ENCODE measurements at places on chromosomes 12 and 14.
A peak's percentile ranks its signal among the peaks of the same experiment; 100 is the strongest.

DNA sequence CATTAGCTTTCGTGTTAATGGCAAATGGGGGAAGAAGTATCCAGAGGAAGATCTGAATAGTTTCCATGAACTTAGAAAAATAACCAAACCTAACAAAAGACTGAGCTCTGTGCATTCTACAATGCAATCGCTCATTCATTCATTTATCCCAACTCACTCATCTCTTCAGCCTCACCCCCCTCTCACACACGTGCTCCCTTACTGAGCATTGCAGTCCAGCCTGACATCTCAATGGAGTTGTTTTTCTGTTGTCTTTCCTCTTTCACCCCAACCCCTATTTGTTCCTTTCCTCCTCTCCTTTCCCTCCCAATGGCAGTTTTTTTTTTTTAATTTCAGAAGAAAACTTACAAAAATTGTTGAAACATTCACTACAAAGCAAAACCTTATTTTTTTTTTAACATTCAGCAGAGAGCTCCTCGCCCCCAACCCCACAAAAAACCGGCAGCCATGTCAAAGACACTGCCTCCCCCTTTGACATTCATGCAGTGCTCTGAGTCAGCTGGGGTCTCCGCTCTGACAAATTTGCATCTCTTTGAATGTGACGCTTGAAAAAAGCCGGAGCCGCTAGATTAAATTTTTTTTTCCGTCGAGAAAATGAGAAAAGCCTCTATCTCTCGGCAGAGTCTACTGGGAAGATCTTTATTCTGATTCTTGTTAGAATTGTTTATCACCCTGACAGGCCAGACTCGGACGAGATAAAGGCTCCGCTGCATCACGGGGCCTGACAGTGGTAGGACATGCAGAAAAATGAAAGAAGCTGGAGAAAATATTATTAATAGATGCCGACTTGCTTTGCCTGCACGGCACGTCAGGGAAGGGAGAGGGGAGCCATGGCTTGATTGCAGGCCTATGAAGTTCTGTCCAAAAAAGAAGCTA, 775.6 kb downstream of the VRK1 start:
- no peak for DNase-seq

DNA sequence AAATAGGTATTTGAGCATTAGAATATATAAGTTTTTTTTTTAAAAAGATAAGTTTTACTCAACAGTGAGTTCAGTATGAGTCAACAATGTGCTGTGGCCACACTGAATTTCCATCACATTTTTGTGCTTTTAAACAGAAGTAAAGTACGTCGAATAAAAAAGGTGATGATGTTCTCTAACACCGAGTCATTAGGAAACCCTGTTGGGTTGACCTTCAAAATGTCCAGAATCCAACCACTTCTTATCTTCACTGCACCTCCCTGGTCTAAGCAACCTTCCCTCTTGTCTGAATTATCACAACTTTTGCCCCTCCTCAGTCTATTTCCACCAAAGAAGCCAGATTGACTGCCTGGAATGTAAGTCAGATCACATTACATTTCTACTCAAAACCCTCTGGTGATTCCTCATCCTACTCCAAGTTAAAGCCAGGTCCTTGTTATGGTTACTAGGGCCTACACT, 43.0 kb upstream of the SYCP3 start:
- DNase-seq, result peak; percentile 77

DNA sequence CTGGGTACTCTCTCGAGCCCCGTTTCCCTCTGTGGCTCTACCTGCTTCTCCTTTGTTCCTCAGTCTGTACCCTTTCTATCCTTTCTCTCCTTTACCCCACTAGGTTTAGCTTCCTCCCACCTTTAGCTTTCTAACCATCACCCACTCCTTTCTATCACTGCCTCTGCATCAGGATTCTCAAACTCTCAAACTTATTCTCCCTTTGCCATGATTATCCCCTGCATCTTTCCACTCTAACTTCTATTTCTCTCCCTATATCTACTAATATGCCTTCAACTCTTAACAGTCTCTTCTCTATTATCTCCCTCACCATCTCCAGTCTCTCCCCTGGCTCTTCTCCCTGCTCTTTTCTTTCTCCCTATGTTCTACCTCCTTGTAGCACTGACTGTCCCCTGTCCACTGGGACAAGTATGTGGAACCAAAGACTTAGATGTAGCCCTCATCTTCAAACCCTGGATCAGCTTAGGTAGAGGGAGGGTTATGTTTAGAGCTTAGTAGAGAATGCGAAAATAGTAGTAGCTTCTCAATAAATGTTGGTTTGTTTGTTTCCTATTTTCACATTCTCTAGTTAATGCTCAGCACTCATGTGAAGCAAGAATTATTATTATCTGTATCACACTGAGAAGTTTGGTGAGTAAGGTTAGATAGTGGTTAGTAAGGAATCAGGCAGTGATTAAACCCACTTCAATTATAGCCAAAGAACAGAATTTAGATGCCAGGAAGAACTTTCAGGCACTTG, 3.4 kb downstream of the GDF11 start:
- peak; percentile 53 for DNase-seq

- no peak for DNase-seq
Measured at GRCh38 chr14:56858422-56858821, 48.1 kb upstream of the OTX2 start.

DNA sequence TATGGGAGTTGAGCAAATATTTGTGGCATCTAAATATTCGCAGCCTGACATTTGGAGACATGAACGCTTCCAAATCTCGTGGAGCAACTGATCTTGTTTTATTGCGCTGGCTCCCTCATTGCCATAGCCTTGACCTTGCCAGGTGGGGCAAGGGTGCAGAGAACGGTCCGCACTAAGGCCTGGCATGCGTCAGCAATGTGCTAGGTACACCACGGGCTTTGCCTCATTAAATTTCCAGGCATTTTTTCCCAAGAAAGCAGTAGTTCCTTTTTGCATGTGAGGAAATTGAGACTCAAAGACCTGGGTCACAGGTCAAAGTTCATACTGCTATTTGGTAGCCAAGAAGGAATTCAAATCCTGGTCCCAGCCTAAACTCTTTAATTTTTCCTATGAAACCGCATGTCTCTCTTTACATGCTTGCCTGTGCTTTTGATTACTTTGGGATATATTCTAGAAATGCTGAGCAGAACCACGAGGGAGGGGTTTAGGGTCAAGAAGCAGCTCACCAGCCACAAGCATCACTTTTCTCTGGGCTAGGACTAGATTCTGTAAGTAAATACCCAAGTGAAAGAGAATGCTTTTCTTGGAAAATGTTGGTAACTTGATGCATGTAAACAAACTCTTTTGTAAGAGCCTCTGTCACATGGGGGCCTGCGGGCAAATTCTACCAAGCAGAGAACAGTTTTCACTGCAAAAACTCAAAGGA, 891.6 kb downstream of the VRK1 start:
- DNase-seq, result no peak

Data from GM23248 (cell line).